PC-9 (cell line): ENCODE measurements at places on chromosomes 2 and 18.
A peak's percentile ranks its signal among the peaks of the same experiment; 100 is the strongest.

- DNase-seq: no peak
- no peaks in the 10 kb centered on the region for H3K36me3 ChIP-seq
- no peak overlapping the region for H3K27ac ChIP-seq
Measured at GRCh38 chr2:132403146-132403545, 13.5 kb upstream of the GPR39 start.

DNA sequence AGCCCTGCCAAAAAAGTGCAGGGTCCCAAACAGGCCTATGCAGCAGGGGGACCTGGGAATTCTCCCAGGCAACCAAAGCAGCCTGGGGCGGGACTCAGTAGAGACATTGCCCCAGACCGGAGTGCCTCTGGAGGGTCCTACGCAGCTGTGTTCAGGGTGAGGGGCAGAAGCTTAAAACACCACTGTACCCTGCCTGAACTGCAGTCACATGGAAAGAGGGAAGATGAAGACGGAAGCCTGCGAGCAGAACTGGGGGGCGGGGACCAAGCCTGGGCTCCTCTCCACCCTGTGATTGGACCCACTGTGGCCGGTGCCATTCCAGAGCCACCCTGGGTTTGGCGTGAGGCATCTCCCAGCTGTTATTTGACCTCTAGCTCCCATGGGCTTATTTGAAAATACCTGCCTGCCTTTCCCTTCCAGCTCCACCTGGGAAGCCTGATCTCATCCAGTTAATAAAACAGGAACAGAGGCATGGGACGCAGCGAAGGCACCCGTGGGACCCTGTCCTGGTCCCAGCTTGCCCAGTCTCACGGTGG is 183.1 kb downstream of the SMAD2 start:
- H3K4me3 ChIP-seq: no peak overlapping the region
- no peak overlapping the region for H3K27ac ChIP-seq
- peaks cover 33% of the 10 kb centered on the region for H3K27me3 ChIP-seq
- no peaks in the 10 kb centered on the region for H3K4me1 ChIP-seq
- no peak for DNase-seq

GRCh38 chr2:195503208-195503607 is 153.8 kb upstream of the SLC39A10 start:
- no peak overlapping the region for H3K27ac ChIP-seq
- H3K4me1 ChIP-seq: no peaks in the 10 kb centered on the region
- H3K4me3 ChIP-seq: no peak overlapping the region
- H3K36me3 ChIP-seq: no peaks in the 10 kb centered on the region

DNA sequence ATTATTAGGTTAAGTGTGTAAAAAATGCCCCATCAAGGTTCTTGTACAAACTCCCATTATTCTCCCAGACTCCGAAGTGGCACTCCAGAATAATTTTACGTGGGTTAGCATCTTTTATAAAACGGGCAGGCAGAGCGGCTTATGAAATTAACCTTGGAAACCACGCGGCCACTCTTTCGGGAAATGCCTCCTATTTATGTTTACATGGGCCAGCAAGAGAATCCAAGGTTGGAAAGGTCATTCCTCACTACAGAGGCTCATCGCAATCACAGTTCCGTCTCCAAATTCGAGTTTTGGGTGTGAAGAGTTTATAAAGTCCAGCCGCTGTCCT is 1.2 kb upstream of the IMPA2 start:
- H3K36me3 ChIP-seq: no peaks in the 10 kb centered on the region
- no peaks in the 10 kb centered on the region for H3K27me3 ChIP-seq
- peak overlapping the region; percentile 84 for H3K27ac ChIP-seq
- no peak for DNase-seq
- peak overlapping the region; percentile 69 for H3K4me3 ChIP-seq
- H3K4me1 ChIP-seq: peaks cover 31% of the 10 kb centered on the region

DNA sequence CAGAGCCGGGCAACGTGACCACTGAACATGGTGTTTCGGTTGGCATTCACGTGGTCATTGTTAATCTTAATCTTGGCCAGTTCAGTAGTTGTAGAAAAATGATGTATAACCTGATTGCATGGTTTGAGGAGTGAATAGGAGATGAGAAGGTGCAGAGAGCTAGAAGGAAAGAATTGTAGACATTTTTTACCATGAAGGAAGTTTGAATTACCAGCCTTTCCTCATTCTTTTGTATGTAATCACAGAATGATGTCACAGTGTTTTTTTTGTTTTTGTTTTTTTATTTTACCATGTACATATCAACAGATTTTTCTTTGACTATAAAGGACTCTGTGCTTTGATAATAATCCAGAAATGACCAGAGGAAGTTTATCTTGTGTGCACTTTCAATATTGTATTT is 126.3 kb downstream of the LTBP1 start:
- H3K4me1 ChIP-seq: peaks cover 62% of the 10 kb centered on the region
- H3K27me3 ChIP-seq: no peaks in the 10 kb centered on the region
- DNase-seq: peak; percentile 92

- no peaks in the 10 kb centered on the region for H3K36me3 ChIP-seq
- no peaks in the 10 kb centered on the region for H3K27me3 ChIP-seq
- DNase-seq: no peak
- H3K27ac ChIP-seq: no peak overlapping the region
- no peaks in the 10 kb centered on the region for H3K4me1 ChIP-seq
- H3K4me3 ChIP-seq: no peak overlapping the region
Measured at GRCh38 chr2:23662941-23663920, 263.7 kb downstream of the ATAD2B start.

- no peaks in the 10 kb centered on the region for H3K4me1 ChIP-seq
- DNase-seq: no peak
- H3K4me3 ChIP-seq: no peak overlapping the region
- H3K36me3 ChIP-seq: no peaks in the 10 kb centered on the region
- H3K27me3 ChIP-seq: no peaks in the 10 kb centered on the region
Measured at GRCh38 chr18:25253136-25253535, 98.8 kb downstream of the ZNF521 start.

DNA sequence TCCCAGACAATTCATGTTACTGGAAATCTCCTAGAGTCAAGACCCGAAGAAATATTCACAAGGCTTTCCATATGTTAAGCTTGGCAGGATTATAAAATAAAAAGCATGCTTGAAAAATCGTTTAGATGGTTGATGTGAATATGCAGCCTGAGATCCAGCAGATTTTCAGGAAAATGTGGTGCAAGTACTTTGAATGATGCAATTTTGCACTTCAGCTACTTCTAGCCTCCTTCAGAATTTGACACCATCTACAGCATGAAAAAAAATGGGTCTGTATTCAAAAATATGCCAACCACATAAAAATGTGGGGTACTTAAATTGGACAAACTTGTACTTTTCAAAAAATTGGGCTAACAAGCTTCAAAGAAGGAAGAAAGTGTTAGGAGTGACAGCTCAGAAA is 340.6 kb upstream of the DCC start:
- DNase-seq: no peak
- no peaks in the 10 kb centered on the region for H3K27me3 ChIP-seq
- no peak overlapping the region for H3K4me3 ChIP-seq
- H3K27ac ChIP-seq: no peak overlapping the region
- H3K4me1 ChIP-seq: no peaks in the 10 kb centered on the region
- H3K36me3 ChIP-seq: no peaks in the 10 kb centered on the region

GRCh38 chr2:203238704-203239526 is at the start of gene CYP20A1:
Gene CYP20A1 (plus strand): TSS chr2:203239018. CDS start chr2:203239063, 45 bp downstream.
- peaks cover 5% of the 10 kb centered on the region; the same call in 1 of the 2 replicates for H3K4me1 ChIP-seq
- H3K27ac ChIP-seq: peak within 1 kb of the TSS; percentile 82
- H3K4me3 ChIP-seq: peak within 1 kb of the TSS; percentile 97
- DNase-seq: peak; percentile 93
- H3K36me3 ChIP-seq: no peaks in the 10 kb centered on the region

DNA sequence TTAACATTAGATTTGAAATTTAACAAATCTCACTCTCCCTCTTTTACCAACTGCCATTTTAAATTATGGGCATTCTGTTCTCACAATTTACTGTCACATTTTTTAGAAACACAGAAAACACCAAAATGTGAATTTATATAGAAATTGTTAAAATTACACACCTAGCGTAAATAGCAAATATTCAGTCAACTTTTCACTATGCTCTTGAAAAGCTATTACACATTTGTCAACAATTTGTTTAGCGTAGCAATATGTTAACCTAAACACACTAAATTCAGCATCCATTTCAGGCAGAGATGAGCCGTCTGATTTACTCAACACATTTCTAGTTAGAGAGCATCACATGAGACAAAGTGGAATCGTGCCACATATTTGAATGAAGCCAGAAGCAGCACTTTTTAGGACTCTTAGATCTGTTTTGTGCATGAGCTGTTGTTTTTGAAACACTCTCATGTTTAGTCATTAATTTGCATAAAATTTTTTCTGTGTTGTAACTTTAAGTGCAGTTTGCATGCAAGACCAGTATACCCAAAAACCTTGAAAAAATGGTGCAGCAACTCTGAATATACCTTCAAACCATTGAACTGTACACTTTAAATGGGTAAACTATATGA is 8.2 kb downstream of the TTC32 start:
- no peaks in the 10 kb centered on the region for H3K27me3 ChIP-seq
- no peak overlapping the region for H3K4me3 ChIP-seq
- 0 out of 2 replicates have a peak, but pooled peaks cover 10% of the 10 kb centered on the region for H3K36me3 ChIP-seq
- no peak overlapping the region for H3K27ac ChIP-seq
- no peak for DNase-seq
- H3K4me1 ChIP-seq: peaks cover 13% of the 10 kb centered on the region; the same call in 1 of the 2 replicates

- no peak overlapping the region for H3K27ac ChIP-seq
- no peaks in the 10 kb centered on the region for H3K27me3 ChIP-seq
- no peak overlapping the region for H3K4me3 ChIP-seq
- no peaks in the 10 kb centered on the region for H3K36me3 ChIP-seq
- peaks cover 13% of the 10 kb centered on the region for H3K4me1 ChIP-seq
- no peak for DNase-seq
Measured at GRCh38 chr18:45785134-45785533, 40.3 kb upstream of the SIGLEC15 start.

DNA sequence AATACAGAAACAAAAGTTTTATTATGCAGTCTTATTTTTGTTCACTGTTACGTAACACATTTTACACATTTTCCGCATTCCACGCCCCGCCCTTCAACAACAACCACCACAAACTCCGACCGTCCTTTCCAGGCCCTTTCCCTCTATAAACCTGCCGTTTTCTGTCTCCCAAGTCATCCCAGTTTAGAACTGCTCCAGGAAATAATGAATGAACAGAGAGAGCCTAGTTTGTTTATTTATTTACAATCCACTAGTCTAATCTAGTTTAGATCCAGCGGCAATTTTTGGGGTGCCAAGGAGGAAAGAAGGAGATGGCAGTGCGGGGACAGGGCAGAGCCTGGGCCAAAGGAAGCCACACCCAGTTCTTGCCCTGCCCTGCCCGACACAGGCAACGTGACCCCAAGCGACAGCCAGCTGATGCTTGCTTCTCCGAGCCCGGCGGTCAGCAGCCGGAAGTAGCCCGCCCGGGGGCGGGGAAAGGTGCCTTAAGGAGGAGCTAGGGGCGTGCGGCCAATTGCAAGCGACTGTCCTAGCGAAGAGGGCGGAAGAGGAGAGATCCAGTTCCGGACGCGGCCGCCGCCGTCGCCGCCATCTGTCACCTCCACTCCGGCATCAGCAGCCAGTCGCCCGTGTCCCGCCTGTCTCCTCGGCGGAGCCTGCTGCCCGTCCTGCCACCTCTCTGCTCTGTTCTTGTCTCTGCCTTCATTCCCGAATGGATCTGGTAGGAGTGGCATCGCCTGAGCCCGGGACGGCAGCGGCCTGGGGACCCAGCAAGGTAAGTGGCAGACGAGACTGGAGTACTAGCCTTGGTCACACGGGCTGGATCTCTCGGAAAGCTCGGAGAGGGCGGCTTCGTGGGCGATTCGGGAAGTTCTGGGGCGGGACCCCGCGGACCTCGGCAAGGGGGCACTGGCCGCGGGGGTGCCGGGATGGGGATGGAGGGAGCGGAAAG is at the start of gene RIOK3:
Gene RIOK3, plus strand, starts transcription at position 560 of the 952 bp plus-strand sequence. Its CDS starts 153 bp downstream, at position 713.
- H3K27me3 ChIP-seq: no peaks in the 10 kb centered on the region
- DNase-seq: peak; percentile 93
- peak within 1 kb of the TSS; percentile 94 for H3K27ac ChIP-seq
- peaks cover 23% of the 10 kb centered on the region for H3K4me1 ChIP-seq
- H3K4me3 ChIP-seq: peak within 1 kb of the TSS; percentile 97
- H3K36me3 ChIP-seq: no peaks in the 10 kb centered on the region

GRCh38 chr18:61666876-61667590 is 225.8 kb downstream of the RNF152 start:
- DNase-seq: no peak
- no peak overlapping the region for H3K27ac ChIP-seq
- H3K4me1 ChIP-seq: no peaks in the 10 kb centered on the region
- H3K4me3 ChIP-seq: no peak overlapping the region
- H3K27me3 ChIP-seq: no peaks in the 10 kb centered on the region

DNA sequence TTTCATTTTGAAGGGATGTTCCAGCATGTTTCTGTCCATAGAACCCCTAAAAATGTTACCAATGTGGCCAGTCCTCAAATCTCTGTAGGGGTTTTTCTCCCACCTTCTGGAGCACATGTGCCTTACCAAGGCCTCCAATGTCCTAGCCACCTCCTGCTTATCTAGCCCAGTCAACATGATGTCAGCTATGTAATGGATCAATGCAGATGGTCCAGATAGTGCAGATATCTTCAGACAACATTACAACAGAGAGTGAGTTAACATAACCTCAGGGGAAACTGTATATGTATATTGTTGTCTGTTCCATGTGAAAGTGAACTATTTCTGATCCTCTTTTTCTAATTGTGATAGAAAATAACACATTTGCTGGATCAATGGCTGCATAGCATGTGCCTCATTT is 92.7 kb downstream of the MRPS9 start:
- no peaks in the 10 kb centered on the region for H3K36me3 ChIP-seq
- no peaks in the 10 kb centered on the region for H3K4me1 ChIP-seq
- no peak for DNase-seq
- H3K27me3 ChIP-seq: peaks cover 46% of the 10 kb centered on the region
- H3K4me3 ChIP-seq: no peak overlapping the region

GRCh38 chr2:126699716-126700581 is 44.0 kb downstream of the GYPC start:
- no peaks in the 10 kb centered on the region for H3K4me1 ChIP-seq
- H3K4me3 ChIP-seq: no peak overlapping the region
- no peak for DNase-seq
- H3K27me3 ChIP-seq: peaks cover 41% of the 10 kb centered on the region
- H3K36me3 ChIP-seq: no peaks in the 10 kb centered on the region
